Suppressor macrophage treated with lipopolysaccharide for 4 hours (primary cell): ENCODE measurements at places on chromosomes 16 and 17.

GRCh38 chr16:72013389-72013788, 4.8 kb downstream of the DHODH start:
- DNase-seq: no peak

GRCh38 chr17:70621566-70621965, 452.2 kb downstream of the KCNJ2 start:
- DNase-seq: no peak

GRCh38 chr16:57152096-57153093, 33.4 kb downstream of the PSME3IP1 start:
- DNase-seq: no peak

- peak; percentile 34 for DNase-seq
These were observed 18.9 kb upstream of the HERPUD1 start for GRCh38 chr16:56912746-56913708.

DNA sequence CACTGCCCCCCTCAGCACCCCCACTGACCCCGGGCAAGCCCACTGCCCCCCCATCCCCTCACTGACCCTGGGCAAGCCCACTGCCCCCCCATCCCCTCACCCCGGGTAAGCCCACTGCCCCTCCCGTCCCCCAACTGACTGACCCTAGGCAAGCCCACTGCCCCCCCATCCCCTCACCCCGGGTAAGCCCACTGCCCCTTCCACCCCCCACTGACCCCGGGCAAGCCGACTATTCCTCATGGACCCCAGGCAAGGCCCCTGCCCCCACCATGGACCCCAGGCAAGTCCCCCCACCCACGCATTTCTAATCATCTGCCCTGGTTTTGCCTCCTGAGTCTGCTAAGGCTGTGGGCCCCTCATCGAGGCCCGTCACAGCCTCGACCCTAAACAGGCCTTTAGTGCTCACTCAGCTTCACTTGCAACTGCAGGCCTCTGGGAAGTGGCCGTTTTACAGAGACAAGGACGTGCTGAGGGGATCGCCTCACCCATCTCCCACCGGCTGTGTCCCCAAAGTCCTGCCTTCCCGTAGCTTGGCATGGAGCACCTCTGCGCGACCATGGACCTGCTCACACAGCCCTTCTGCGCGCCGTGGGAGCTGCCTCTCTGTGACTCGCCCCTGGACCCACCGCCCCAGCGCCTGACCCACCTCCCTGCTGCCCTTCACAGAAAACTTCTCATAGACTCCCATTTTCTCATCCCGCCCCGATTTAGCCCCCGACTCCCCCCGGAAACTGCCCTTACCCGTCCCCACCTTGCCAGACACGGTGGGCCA, 3.6 kb downstream of the VPS9D1 start:
- DNase-seq: no peak
